Activated T-cell treated with anti-CD3 and anti-CD28 coated beads, Interleukin-2, amount 50 U/mL, for 72 hours (primary cell): ENCODE measurements at places on chromosomes 1 and 21.

DNA sequence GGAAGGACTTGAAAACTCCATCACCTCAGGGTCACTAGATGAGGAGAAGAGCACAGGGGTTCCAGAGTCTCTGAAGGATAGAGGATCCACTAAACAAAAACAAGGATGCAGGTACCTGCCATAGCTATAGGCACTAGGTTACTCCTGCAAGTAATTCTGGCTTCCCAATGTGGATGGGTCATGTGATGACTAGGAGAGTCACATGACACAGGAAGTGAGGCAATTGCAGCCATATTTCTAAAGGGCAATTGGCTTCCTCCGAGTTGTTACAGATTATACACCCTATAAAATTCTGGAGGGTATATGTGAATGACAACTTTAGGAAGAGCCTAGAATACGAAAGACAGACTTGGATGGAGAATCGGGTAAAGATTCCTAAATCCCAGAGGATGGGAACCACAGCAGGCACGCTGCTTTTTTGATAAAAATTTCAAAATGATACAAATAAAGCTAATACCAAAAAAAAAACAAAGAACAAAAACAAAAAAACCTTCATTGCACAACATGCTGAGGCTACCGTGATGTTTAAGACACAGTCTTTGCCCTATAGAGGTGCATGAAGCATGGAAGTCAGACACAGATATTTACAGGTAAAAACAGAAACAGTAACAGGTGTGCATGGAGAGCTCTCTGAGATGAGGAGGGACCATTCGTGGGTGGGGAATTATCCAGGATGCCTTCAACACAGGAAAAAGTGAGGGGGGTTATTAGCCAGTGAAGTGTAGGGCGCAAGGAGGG, 10.5 kb downstream of the MTX1 start:
- peaks cover 21% of the 10 kb centered on the region for H3K4me1 ChIP-seq
- no peaks in the 10 kb centered on the region for H3K36me3 ChIP-seq
- DNase-seq: peak; percentile 24

- H3K4me1 ChIP-seq: no peaks in the 10 kb centered on the region
- no peaks in the 10 kb centered on the region for H3K36me3 ChIP-seq
- H3K4me3 ChIP-seq: no peak overlapping the region
- H3K27ac ChIP-seq: no peak overlapping the region
These were observed 484.9 kb downstream of the NPHP4 start for GRCh38 chr1:5507340-5507739.

DNA sequence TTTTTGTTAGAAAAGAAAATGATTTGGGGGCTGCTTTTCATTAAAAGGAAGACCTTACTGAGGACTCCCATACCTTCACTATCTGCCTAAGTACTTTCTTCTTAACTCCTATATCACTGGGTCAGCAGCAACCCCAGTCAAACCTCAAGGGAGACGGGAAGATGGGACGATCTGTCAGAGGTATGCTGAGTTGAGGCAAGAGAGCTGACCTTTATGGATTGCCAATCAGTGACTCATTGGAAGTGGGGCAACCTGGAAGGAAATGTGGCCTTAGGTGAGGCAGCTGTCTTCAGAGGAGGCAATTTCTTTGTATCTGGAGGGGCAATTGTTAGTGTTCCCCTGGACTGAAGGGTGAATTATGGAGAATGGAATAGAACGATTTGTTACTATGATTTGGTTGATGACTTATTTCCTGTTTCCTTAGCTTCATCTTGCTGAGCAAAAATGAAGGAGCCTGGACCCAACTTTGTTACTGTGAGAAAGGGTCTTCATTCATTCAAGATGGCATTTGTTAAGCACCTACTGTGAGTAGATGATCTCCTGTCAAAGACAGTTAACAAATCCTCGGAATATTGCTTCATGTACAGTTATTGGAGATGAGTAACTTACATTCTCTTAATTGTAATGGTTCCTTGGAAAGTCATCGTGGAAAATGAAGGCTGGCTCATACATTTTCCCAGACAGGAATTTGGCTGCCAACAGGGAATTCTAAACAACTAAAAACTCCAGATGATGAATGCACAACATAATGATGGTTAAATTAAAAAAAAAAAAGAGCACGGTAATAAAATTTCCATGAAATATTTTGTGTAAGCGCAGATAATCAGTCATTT, 134.7 kb upstream of the KCNJ15 start:
- no peak overlapping the region for H3K4me3 ChIP-seq
- H3K36me3 ChIP-seq: no peaks in the 10 kb centered on the region
- no peak overlapping the region for H3K27ac ChIP-seq
- H3K27me3 ChIP-seq: peaks cover 16% of the 10 kb centered on the region
- no peaks in the 10 kb centered on the region for H3K4me1 ChIP-seq

GRCh38 chr1:207938016-207938415, 27.1 kb upstream of the CD34 start:
- no peaks in the 10 kb centered on the region for H3K4me1 ChIP-seq
- H3K27ac ChIP-seq: no peak overlapping the region
- no peaks in the 10 kb centered on the region for H3K36me3 ChIP-seq
- no peak for DNase-seq
- no peak overlapping the region for H3K4me3 ChIP-seq
- H3K27me3 ChIP-seq: peaks cover 18% of the 10 kb centered on the region

- H3K27ac ChIP-seq: no peak overlapping the region
- H3K36me3 ChIP-seq: no peaks in the 10 kb centered on the region
- no peak overlapping the region for H3K4me3 ChIP-seq
- DNase-seq: no peak
These were observed 17.2 kb downstream of the DRAXIN start for GRCh38 chr1:11708554-11709350.

GRCh38 chr1:182181167-182181572, 119.7 kb upstream of the ZNF648 start:
- no peak overlapping the region for H3K4me3 ChIP-seq
- no peaks in the 10 kb centered on the region for H3K4me1 ChIP-seq
- no peaks in the 10 kb centered on the region for H3K36me3 ChIP-seq
- H3K27ac ChIP-seq: no peak overlapping the region
- peaks cover 5% of the 10 kb centered on the region for H3K27me3 ChIP-seq

- H3K36me3 ChIP-seq: peaks cover 4% of the 10 kb centered on the region
- H3K27me3 ChIP-seq: no peaks in the 10 kb centered on the region
- peaks cover 32% of the 10 kb centered on the region for H3K4me1 ChIP-seq
- H3K27ac ChIP-seq: no peak overlapping the region
These were observed 50.5 kb upstream of the RBM34 start for GRCh38 chr1:235211517-235211916.

DNA sequence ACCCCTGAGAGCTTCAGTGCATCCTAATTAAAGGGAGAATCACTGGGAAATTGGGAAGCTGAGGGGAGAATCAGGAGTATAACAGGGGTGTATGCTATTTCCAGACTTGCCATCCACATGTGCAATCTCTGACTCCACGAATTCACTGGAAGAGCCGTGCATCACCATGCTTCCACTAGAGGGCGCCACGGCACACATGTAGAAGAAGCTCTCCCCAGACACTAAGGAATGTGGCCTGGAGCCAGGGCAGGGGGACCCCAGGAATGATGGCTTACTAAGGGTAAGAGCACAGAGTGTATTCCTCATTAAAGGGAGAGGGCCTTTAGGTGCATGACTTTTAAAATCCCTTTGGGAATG, 81.5 kb downstream of the ABCA4 start:
- H3K27me3 ChIP-seq: peaks cover 15% of the 10 kb centered on the region
- peak; percentile 75 for DNase-seq
- H3K4me1 ChIP-seq: peaks cover 59% of the 10 kb centered on the region
- H3K36me3 ChIP-seq: peaks cover 1% of the 10 kb centered on the region
- H3K27ac ChIP-seq: no peak overlapping the region

DNA sequence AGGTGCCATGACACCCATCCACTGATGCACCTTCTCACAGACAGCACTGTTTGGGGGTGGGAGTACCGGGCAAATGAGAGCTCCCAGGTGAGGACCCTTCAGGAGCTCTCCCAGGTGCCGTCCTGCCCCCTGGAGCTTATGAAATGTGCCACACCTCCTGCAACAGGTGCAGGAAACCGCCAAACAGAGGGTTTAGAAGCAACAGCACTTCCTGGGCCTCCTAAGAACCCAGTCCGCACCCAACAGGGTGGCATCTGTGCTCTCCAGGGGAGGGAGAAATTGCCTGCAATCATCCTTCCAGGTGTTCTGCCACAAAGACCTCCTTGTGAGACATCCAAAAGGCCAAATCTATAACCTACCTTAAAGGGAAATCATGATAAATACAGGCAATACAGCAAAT, 87.7 kb upstream of the ATP1B1 start:
- no peaks in the 10 kb centered on the region for H3K36me3 ChIP-seq
- H3K4me1 ChIP-seq: no peaks in the 10 kb centered on the region
- DNase-seq: no peak
- peaks cover 4% of the 10 kb centered on the region for H3K27me3 ChIP-seq

DNA sequence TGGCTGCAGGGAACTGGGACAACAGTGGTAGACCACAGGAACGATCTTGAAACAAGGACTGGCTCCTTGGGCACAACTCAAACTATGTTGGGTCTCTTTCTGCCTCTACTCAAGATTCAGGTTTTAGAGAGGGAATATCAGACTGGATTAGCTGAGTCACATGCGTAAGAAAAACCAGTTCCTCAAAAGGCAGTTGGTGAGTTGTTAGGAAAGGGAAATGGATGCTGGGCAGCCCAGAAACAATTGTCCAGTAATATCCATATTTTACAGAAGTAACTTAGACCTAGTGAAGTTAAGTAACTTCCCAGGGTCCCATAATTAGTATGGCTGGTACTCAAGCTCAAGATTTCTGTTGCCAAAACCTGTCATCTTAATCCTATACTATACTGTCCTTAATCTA, 27.0 kb upstream of the TMEM39B start:
- no peaks in the 10 kb centered on the region for H3K4me1 ChIP-seq
- no peaks in the 10 kb centered on the region for H3K36me3 ChIP-seq
- H3K27me3 ChIP-seq: no peaks in the 10 kb centered on the region
- no peak overlapping the region for H3K4me3 ChIP-seq
- no peak overlapping the region for H3K27ac ChIP-seq

- peak overlapping the region; percentile 49 for H3K4me3 ChIP-seq
- peaks cover 1% of the 10 kb centered on the region for H3K36me3 ChIP-seq
- DNase-seq: peak; percentile 74
- peaks cover 89% of the 10 kb centered on the region for H3K27me3 ChIP-seq
- peaks cover 45% of the 10 kb centered on the region for H3K4me1 ChIP-seq
- H3K27ac ChIP-seq: peak overlapping the region; percentile 86
These were observed 3.1 kb downstream of the TACSTD2 start for GRCh38 chr1:58573705-58574591.

DNA sequence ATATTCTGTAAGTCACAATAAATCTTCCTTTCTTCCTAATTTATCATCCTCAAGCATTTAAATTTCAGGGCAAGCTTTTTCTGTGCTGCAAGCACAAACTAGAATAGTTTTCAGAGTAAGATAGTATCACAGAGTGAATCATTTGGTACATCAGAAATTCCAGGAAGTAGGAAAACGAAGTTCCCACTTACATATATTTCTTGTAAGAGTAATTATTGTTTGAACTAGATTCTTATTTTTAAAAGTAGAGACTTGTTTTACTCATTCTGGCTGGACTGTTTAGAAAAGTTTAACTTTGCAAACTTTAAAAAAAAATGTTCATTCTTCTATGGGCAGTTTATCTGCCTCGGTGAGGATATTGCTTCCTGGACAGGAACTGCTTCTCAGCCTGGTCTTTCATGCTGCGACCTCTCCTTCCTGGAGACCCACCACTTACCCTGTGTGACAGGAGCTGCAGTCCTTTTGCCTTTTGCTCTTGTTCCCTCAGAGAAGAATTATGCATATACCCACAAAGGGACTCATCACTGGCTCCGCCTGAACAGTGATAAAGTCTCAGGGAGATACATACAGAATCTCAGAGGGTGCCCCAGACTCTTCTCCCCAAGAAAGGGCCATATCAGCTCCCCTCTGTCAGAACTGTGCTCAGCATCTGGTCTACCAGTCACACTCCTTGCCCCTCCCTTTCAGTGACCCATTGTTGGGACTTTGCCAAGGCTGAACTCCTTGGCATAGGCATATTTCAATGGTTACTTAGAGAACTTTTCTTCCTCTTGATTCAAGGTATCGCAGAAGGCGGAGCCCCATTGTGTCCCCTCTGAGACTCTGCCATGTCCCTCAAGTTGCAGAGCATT, 102.7 kb upstream of the CD55 start:
- H3K4me1 ChIP-seq: peaks cover 21% of the 10 kb centered on the region
- H3K36me3 ChIP-seq: peaks cover 3% of the 10 kb centered on the region
- H3K27ac ChIP-seq: no peak overlapping the region
- no peak overlapping the region for H3K4me3 ChIP-seq
- H3K27me3 ChIP-seq: peaks cover 5% of the 10 kb centered on the region

- H3K4me1 ChIP-seq: no peaks in the 10 kb centered on the region
- no peak overlapping the region for H3K27ac ChIP-seq
- no peaks in the 10 kb centered on the region for H3K36me3 ChIP-seq
- H3K4me3 ChIP-seq: no peak overlapping the region
- H3K27me3 ChIP-seq: peaks cover 58% of the 10 kb centered on the region
These were observed 91.2 kb downstream of the TNFSF18 start for GRCh38 chr1:172959571-172959970.

- no peak overlapping the region for H3K4me3 ChIP-seq
- no peak for DNase-seq
- H3K36me3 ChIP-seq: peaks cover 5% of the 10 kb centered on the region
These were observed 170.4 kb downstream of the PTPRC start for GRCh38 chr1:198809247-198809646.

DNA sequence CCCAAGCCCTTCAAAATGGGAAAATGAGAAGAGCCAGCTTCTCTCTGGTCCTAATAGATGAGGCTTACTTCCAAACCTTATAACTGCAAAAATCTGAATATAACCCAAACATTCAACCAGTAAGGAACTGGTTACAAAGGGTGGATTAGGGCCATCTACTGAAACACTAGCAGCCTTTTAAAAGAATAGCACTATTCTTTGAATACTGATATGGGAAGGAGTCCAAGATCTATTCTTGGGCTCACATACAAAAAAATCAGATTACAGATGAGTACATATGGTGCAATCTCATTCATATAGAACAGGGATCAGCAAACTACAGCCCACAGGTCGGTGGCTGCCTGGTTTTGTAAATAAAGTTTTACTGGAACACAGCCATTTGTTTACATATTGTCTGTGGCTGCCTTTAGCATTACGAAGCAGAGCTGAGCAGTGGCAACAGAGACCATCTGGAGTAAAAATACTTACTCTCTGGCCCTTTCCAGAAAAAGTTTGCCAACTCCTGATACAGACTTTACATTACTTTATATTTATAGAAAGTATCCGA, 167.7 kb downstream of the ZSCAN20 start:
- H3K27me3 ChIP-seq: peaks cover 29% of the 10 kb centered on the region
- no peak overlapping the region for H3K4me3 ChIP-seq
- H3K36me3 ChIP-seq: no peaks in the 10 kb centered on the region
- H3K4me1 ChIP-seq: no peaks in the 10 kb centered on the region

DNA sequence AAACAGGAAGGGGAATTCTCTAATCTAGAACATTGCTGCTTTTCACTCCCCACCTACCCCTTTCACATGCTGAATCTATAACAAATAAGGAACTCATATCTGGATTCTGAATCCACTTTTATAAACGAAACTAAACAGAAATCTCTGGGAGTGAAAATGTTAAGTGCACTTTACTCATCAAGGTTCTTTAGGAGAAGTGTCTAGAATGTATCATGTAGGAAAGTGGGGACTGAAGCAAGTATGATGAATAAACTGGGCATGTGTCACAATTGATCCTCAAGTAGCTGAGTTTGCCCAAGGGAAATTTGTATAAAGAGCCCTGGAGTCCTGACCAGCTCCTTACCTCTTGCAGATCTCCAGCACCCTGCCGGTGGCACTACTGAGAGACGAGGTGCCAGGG, 19.8 kb downstream of the AVPR1B start:
- no peak overlapping the region for H3K4me3 ChIP-seq
- peaks cover 27% of the 10 kb centered on the region for H3K27me3 ChIP-seq
- DNase-seq: no peak
- H3K4me1 ChIP-seq: no peaks in the 10 kb centered on the region
- no peak overlapping the region for H3K27ac ChIP-seq
